ENCODE measurements at places on chromosomes 1 and 21.
A peak's percentile ranks its signal among the peaks of the same experiment; 100 is the strongest.

DNA sequence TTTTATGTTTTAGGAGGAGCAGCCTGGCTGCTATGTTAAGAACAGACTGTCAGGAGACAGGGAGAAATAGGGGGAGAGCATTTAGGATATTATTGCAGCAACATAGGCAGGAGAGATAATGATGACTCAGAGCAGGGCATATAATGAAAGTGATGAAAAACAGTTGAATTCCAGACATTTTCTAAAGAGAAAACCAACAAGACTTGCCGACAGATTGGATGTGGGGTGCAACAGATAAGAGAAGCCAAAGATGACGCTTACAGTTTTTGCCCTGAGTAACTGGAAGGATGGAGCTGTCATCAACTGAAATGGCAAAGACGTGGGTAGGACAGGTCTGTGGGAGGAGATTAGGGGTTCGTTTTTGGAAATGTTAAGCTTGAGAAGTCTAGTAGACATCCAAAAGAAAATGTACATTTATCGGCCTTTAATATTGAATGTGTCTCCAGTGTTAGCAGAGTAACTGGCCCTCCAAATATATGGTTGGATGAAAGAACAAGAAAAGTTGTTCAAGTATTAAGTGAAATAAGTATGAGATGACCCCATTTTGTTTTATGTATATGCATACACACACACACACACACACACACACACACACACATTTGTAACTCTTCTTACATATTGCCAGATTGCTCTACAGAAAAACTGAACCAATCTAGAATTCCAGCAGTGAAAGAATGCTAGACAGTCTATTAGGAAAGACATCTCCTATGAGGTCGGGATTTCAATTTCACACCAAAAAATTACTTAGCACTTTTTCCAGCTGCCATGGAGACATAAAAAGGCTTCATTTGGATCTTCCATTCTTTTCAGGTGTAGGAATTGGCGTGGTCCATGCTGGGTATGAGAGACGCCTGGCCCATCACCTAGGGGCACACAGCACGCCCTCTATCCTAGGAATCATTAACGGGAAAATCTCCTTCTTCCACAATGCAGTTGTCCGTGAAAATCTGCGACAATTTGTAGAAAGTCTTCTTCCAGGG lies 17.2 kb downstream of the DNAJC16 start:
- DNase-seq, result peak; percentile 33

GRCh38 chr1:244709476-244710368 lies 56.8 kb downstream of the DESI2 start:
- DNase-seq, result no peak

DNA sequence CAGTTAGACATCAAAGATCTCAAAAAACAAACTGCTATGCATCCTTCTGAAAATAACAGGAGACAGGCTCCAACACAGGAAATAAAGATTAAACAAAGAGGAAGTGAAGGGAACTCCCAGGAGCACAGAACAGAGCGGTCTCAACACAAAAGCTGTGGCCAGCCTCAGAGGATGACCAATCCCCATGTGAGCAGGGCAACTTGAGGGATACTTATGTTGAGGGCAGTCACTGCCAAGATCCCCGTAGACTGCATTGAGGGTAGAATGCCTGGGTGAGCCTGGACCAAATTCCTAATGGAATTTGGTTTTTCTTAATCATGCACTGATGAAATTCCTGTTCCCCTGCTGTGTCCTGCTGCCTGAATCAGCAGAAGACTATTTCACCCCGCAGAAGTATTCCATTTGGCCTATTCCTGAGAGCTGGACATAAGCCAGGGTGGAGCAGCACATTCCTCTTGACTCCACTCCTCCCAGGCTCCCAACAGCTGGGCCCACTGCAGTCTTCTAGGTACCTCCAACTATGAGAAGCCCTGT lies 49.0 kb downstream of the JAK1 start:
- DNase-seq, result no peak

GRCh38 chr21:44583089-44583799 lies 2.8 kb upstream of the KRTAP10-5 start:
- DNase-seq, result no peak

DNA sequence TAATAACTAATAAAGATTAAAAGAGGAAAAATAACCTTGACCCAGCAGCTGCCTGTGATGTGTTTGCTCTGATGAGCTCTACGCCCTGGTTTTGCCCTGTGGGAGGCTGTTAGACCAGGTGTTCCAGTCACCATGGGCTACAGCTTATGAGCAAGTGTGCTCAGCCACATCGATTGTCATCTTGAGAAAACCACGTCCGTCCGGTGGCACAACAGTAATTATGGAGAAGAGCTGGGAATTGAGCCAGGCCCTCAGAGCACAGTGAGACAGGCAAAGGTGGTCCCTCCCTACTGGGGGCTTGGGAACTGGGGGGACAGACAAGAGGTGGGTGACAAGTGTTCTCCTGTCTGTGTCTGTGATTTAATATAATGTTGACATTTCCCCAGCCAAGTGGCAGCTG lies 420.5 kb downstream of the MATN1 start:
- no peak for DNase-seq

DNA sequence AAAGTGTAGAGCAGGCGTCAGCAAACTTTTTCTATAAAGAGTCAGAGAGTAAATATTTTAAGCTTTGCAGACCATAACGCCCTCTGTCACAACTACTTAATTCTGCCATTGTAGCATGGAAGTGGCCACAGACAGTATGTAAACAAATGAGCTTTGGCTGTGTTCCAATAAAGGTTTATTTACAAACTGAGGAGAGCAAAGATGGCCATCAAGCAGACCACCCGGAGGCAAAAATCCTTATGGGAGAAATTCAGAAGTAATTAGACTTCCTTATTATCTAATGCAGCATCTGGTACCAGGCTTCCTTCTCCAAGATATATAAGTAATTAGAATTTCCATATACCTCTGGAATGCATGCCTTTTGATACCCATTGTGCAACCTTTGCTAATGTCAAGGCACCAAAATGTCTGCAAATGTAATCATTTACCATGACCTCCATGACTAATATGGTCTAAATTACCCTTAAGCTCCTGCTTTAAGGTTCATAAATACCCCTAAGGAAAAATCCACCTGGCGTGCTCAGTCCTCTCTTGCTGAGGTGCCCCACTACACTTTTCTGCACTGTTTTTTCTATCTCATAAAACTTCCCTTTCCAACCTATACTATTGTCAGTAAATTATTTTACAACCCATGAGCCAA lies 377.8 kb downstream of the MATN1 start:
- no peak for DNase-seq

DNA sequence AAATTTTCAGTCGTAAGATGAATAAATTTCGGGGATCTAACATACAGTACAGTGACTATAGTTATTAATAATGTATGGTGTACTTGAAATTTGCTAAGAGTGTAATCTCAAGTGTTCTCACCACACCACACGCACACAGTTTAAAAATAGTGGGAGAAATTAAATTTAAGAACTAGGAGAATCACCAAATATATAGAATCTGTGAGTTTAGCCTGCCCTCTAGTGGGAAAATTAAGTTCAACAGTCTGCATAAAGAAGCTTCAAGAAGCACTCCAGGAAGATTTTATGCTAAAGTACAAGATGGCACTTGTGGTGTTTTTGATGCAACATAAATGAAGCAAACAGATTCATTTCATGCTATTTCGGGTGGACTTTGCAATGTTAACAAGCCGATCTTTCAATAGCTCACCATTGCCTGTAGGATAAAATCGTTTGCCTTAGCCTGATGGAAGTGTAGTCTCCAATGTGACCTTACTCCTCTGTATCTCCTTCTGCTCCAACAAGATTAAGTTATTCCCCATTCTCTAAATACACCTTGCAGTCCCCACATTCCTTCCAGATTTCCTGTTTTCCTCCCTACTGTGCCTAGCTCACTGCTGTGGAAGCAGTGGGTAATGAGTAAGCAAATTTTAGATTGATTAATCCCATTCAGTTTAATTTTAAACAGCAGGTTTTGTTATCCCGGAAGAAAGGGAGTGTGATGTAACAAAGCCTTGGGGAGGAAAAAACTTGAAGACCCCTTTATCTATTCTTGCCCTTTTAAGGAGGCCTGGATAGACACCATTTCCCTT lies 8.7 kb upstream of the PIK3C2B start:
- no peak for DNase-seq

GRCh38 chr21:35284199-35284598 lies 235.1 kb upstream of the RUNX1 start:
- DNase-seq, result no peak

- no peak for DNase-seq
These were observed 13.8 kb upstream of the SFN start for GRCh38 chr1:26848941-26849774.

- DNase-seq, result no peak
These were observed 75.0 kb downstream of the IGSF21 start for GRCh38 chr1:18182398-18183160.

DNA sequence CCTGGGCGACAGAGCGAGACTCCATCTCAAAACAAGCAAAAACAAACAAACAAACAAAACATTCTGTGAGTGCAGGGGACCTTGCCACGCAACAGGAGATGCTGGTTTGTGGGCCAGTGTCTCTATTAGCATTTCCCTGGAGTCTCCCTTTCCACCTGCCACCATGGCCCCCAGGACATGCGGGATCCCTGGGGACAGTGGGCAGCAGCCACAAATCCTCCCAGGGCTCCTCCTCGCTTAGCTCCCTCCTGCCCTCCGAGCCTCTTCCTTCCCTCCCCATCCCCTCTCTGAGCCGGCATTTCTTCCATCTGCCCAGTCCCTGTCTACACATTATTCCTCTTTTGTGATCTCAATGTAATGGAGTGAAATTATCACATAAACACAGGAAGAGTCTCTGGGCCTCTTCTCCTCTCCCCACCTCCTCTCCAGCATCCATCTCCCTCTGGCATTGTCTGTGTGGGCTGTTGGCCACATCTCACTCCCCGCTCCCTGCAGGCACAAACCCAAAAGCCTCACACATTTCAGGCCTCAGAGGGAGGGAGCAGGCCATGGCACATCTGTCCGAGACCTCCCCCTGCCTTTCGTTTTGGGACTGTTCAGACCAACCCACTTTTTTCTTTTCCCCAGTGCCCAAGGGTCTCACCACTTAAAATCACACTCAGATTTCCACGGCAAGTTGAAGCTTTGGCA lies 144.3 kb downstream of the MIS18A start:
- no peak for DNase-seq

- DNase-seq, result no peak
These were observed 27.1 kb downstream of the ACTA1 start for GRCh38 chr1:229406798-229407197.

DNA sequence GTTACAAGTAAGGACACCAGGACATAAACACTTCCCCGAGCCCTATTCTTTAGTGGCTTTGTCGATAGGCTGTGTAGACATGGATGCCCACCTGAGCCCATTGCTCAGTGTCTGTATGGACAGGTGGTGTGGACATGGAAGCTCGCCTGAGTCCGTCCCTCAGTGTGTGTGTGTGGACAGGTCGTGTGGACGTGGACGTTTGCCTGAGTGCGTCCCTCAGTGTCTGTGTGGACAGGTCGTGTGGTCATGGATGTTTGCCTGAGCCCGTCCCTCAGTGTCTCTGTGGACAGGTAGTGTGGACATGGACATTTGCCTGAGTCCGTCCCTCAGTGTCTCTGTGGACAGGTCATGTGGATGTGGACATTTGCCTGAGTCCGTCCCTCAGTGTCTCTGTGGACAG lies 38.7 kb upstream of the COL6A2 start:
- no peak for DNase-seq

DNA sequence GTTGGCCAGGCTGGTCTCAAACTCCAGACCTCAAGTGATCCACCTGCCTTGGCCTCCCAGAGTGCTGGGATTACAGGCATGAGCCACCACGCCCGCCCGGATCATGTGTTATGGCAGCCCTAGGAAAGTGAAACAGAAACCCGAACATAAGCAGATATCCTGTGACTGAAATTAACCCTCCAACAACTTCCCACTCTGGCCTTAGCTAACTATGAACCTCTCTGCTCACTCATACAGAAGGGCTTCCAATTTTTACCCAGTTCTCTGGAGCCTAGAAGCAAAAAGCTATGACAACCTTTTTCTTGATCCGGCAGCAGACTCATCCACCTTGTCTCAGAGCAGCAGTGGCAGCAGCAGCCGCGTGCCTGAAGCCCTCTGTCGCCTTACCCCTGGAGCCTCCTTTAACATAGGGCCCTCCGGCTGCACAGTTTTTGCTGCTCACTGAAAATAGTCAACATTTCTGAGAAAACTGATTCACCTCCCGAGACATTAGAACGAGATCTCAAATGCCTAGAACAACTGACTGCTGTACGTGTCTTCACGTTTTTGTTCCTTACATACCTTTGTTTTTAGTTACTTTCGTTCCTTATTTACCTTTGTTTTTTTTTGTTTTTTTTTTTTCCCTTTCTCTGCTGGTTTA lies 9.3 kb downstream of the CBR1 start:
- DNase-seq, result no peak

DNA sequence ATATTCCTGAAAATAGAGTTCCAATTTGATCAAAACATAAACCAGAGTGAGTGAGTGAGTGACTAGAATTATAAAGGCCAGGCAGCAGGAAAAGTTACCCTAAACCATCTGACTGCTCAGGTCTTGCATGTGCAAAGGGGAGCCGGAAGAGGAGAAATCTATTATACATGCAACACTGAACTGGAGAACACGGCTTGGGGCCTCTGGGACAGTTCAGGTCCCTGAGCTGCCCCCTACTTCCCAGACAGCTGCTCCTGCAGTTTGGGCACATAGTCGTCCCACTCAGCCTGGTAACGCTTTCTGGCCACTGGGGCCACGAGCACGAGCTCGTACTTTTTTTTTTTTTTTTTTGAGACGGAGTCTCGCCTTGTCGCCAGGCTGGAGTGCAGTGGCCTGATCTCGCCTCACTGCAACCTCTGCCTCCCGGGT lies 40.1 kb downstream of the PTPRC start:
- DNase-seq, result no peak

DNA sequence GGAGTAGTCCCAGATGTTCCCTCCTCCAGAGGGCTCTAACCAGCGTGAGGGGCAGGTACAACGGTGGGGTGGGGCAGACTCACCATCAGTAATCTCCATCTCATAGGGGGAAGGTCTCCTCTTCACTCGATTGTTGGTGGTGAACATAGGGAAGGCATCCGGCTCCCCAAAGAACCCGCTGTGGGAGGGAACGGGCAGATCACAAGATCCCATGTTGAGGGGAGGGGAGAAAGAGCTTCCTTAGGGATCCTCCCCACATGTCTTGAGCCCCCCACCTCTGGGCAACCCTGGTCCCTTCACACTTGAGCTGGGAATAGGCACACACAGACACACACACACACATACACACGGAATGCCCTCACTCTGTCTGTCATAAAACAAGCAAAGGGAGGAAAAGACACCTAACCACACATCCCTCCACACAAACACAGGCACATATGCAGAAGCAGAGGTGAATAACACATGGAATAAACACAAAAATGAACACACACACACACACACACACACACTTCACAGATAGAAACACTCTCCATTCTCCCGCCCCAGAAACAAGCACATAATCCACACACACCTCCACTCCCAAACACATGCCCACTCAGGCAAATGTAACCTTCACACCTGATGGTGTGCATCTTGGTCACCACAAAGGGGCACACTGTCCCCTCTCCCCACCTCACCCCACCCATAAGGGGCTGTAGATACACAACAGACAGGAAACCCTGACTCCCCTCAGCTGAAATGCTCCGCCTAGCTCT lies 7.9 kb downstream of the TAL1 start:
- no peak for DNase-seq

Measured in hippocampal formation (tissue), 2 donors.